ENCODE measurements at places on chromosomes 5 and 9. TPM values are rescaled to one million over a fixed set of nuclear protein-coding genes. Genes with fewer than 3 reads are reported as not detected.

The LEAP2 gene
- total RNA-seq = 1.4 TPM

The GLRA1 gene
- total RNA-seq = not detected

The ACTBL2 gene
- total RNA-seq = 0.30 TPM

The TLX3 gene
- total RNA-seq = not detected

The S1PR3 gene
- 38.7 TPM for total RNA-seq

The TRPM6 gene
- total RNA-seq = 0.17 TPM

The ADGRD2 gene
- total RNA-seq = not detected

The FAM151B gene
- total RNA-seq = 2.6 TPM

The TTC1 gene
- 59.6 TPM for total RNA-seq

The ELAVL2 gene
- not detected for total RNA-seq

The PPP3R2 gene
- total RNA-seq = not detected

- no peak for DNase-seq
These were observed 431.6 kb upstream of the C9orf72 start for GRCh38 chr9:28004900-28005299.

- no peak for DNase-seq
These were observed 2.9 kb upstream of the ERMP1 start for GRCh38 chr9:5835808-5836207.

DNA sequence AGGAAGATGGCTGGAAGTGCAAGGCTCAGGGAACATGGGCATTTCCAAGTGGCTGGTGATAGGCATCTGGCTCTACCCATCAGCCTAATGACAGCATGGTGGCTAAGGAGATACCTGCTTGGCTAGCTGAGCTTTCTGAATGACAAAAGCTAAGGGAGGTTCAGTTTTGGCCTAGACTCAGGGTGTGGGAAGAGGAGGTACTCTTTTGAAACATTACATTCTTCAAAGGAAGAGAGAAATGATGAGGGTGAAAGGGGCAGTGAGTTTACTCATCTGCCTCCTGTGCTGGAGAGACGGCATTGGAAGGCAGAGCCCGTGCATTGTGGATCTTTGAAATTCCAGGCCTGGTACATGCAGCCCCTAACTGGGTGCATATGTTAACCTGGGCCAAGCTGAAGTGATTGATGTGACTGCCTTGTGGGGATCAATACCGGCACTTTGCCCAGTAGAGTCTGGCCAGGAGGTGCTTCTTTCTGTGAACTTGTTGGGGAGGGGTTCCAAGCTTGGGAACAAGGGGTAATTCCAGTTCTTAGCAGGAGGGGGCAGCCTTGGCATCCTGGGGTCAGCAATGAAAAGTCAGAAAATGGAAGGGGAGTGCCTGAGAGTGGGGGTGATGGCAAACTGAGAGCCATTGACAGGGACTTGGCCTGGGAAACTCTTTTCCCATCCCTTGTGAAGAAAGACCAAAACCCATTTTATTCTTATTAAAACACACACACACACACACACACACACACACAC lies 108.6 kb downstream of the ACER2 start:
- peak; percentile 15 for DNase-seq

GRCh38 chr5:166430491-166431319 lies 1860.7 kb upstream of the WWC1 start:
- DNase-seq = no peak

- no peak for DNase-seq
These were observed 28.2 kb upstream of the FAM169A start for GRCh38 chr5:74894351-74894750.

DNA sequence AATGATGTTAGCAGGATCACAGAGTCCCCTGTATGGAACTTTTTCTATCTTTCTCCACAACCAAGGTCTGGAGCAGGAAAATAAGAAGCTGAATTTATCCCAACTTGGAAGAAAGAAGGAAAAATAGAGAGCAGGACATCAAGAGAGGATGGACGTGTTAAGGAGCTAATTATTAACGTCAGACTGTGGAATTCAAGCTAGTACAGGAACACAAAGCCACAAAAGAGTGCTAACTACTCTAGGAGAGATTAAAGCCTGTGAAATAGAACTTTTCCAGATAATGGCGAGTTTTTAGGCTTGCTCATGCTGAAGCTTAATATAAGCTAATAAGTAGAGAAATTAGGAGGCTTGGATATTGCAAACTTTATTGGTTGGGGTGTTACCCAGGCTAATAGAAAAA lies 632 bp upstream of the SPINK13 start:
- DNase-seq = no peak

DNA sequence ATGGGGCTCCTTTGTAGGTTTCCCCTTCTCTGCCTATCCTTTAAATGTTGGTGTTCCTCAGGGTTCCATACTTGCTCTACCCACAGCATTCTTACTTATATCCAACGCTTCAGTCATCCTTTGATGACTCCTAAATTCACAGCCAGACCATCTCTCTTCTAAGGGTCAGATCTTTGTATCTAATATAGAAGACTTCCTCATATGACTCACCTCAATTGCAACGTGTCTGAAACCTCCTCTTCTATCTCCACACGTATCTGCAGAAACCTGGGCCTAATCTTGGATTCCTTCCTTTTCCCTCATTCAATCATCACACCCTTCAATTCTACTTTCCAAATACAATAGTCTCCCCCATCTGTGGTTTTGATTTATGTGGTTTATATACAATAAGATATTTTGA lies 68.3 kb downstream of the HMGCR start:
- DNase-seq = no peak

DNA sequence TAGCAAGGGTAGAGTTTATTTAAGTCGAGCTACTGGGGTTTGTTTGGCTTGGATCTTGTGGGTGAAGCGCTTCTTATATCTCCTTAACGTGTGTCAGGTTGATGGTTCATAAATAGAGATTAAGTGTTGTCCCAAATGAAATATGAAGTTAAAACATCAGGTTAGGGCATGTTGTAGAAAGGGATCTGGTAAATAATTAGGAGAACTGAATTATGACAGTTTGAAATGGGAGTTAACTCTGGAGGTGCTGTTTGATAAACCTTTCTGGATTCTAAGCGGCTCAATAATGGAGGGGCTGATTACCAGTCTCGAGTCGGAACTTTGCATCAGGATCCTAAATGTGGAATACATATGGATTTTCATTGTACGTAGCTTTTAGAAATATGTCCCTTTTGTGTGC lies 717.0 kb upstream of the WWC1 start:
- no peak for DNase-seq

GRCh38 chr5:134446938-134447337 lies 35.3 kb upstream of the CDKN2AIPNL start:
- no peak for DNase-seq

DNA sequence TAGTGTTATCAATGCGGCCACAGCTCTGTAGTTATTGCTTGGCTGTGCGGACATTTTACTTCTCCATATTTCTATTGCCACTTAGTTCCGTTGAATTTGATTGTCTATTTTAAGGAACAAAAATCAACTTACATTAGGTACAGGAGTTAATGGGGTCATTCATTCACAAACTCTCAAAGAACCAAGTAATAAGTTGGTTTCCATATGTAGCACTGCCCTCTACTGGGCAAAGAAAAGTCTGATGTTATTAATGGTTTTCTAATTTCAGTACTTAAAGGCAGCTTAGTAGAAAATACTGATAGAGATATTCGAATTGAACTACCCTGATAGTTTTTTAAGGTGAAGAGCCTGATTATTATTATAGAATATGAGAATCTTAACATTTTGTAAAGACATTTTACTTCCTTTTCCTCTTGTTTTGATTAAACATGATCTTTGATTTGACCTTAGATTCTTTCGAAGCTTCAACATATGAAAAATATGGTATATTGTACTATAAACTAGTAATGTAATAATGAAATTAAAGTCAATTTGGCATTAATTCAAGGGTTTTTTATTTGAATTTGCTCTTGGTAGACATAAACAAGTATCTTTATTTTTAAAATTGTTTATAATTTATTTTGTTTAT lies 119.5 kb upstream of the CTNND2 start:
- DNase-seq = no peak

DNA sequence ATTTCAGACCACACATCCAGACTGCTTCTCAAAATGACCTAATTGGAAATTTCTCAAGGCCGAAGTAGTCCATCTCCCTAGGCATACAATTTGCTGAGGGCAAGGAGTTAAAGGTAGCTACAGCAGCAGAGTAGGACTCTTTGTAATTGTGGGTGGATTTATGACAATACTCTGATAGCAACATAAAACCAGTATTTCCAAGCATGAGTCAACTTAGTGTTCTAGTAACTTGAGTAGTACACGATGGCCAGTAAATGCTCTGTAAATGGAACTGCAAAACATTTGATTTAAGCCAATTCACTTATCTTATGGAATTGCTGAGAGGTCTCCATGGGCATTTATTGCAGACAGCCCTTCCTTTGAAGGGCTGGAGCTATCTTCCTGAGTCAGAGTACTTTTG lies 352.2 kb downstream of the PLK2 start:
- DNase-seq = no peak

Data from MG63 (cell line).